Activated CD4-positive, alpha-beta memory T cell treated with anti-CD3 and anti-CD28 coated beads, Interleukin-2, amount 10 ng/mL, durations not matched to agents 7 days and 5 days (primary cell): ENCODE measurements at places on chromosomes 4 and X.

GRCh38 chrX:112816908-112817307 is 23.7 kb downstream of the AMOT start:
- DNase-seq: no peak

DNA sequence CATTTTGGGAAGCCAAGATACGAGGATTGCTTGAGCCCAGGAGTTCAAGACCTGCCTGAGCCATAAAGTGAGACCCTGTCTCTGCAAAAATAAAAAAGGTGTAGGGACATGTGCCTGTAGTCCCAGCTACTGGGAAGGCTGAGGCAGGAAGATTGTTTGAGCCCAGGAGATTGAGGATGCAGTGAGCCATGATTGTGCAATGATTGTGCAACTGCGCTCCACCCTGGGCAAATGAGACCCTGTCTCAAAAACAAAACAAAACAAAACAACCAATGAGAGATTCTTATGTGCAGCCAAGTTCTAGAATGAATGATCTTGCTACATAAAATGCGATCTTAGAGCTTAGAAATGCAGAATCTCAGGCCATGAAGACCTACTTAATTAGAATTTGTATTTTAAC is 22.5 kb downstream of the SLC9B2 start:
- no peak for DNase-seq

- DNase-seq: no peak
Measured at GRCh38 chrX:135625995-135626394, 87.4 kb upstream of the CT45A1 start.

- no peak for DNase-seq
Measured at GRCh38 chr4:8112672-8113071, 45.9 kb downstream of the ABLIM2 start.

DNA sequence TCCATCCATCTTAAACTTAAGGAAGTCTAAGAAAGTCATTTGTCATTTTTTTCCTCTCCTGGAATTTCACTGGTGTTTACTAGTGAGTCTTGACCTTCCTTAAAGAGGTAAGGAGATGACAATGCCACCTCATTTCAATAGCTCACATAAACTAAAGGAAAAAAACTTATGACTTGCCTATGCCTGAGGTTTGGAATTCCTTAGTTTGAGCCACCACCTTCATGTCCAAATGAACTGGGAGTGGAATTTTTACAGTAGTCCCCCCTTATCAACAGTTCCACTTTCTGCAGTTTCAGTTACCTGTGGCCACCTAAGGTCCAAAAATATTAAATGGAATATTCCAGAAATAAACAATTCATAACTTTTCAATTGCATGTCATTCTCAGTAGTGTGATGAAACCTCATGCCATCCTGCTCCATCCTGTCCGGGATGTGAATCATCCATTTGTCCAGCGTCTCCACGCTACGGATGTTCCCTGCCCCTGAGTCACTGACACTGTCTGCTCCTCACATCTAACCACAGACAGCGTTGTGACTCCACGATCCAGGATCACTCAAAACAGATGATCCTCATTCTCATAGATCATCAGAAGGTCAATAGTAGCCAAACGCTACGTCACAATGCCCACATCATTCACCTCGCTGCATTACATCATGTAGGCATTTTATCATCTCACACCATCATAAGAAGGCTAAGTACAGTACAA is 177.4 kb downstream of the SH3KBP1 start:
- DNase-seq: no peak

- no peak for DNase-seq
Measured at GRCh38 chrX:429266-429825, 42.6 kb upstream of the PPP2R3B start.

- no peak for DNase-seq
Measured at GRCh38 chr4:26255989-26256388, 64.8 kb upstream of the RBPJ start.

DNA sequence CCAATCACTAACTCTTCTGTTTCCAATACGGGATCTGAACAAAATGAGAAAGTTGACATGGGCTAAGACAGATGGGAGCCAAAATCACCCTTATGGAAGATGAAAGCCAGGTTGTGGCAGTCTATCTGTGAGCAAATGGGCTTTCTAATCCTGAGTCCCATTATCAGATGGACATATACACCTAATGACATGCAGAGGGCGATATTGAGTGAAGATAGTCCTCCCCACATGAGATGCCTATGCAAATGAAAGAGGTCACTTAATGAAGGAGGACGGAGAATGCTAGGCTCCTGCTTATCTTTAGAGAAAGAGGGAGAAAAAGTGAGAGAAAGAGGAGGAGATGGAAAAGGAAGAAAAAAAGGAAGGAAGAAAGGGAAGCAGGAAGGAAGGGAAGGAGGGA is 547.5 kb downstream of the NLGN4X start:
- no peak for DNase-seq

- DNase-seq: no peak
Measured at GRCh38 chr4:171924746-171925376, 111.7 kb downstream of the GALNTL6 start.

DNA sequence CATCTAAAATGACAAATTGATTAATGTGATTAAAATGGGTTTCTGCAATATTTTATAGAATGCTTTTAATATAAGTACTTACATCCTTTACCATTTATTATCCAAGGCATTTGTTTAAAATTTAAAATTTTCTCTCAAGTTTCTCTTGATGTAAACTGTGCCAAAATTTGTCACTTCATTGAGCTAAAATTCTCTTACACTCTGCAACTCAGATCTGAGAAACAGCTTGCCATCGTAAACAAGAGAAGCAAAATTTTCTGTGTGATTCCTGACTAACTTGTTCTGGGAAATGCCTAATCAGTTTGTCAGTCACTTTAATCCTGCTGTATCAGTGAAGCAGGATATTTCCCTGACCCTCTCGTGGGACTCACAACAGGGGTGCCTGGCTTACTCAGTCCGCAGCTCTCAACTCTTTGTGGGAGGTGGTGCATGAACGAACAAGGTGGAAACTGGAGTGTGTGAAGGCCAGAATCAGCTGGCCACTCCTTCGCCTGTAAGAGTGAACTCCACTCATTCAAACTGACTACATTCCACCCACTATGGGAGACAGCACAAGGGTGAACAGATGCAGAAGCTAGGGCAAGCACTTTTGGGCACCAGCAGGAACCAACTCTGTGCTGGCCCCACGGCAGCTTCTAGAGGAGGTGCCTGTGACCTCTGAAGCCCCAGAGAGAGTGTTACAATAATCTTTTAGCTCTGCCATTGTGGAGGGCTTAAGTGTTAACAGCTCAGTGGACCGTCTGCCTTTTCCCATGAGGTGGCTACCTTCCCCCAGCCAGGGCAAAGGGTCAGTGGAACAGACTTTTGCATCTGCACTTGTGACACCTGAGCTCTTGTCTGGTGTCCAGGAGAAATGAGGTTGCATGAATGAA is 349.4 kb downstream of the FAT4 start:
- DNase-seq: no peak

DNA sequence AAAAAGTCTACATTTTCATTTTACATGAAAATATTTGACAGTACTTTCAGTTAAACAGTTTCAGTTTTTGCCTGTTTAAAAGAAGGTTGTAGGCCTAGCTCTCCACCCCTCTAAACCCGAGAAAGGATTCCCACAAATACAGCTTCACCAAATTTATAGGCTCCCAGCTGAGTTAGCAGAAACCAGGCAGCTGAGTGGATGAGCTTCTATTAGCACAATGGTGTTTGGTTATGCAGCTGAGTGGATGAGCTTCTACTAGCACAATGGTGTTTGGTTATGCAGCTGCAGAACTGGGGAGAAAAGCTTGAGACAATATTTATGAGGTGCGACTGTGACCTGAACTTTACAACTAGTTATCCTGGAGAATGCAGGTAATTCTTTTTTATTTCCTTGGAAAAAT is 36.6 kb upstream of the PAQR3 start:
- DNase-seq: no peak

- no peak for DNase-seq
Measured at GRCh38 chr4:107689912-107690587, 30.0 kb downstream of the PAPSS1 start.

- no peak for DNase-seq
Measured at GRCh38 chr4:99654361-99654761, 3.3 kb downstream of the C4orf54 start.
